Mesendoderm (in vitro differentiated cells): ENCODE measurements at places on chromosomes 4 and X.

DNA sequence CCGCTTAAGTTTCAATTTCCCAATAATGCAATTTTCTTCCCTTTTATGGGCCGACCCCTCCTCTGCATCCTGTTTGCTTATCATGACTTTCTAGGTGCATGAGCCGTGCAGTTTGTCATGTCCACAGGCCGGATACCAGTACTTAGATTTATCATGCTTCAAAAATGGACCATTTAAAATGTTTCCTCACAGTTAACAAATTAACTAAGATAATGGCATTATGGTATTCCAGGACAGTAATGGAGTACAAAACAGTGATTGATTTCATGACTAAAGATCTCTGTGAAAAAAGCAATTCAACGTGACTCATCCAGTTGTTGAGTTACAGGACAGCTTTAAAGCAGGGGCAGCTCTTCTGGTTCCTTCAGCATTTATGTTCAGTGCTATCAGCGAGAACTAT lies 23.0 kb downstream of the SNX25 start:
- H3K27me3 ChIP-seq = no peaks in the 10 kb centered on the region
- no peak for DNase-seq
- H3K36me3 ChIP-seq = no peaks in the 10 kb centered on the region
- peaks cover 4% of the 10 kb centered on the region for H3K4me1 ChIP-seq
- no peak overlapping the region for H3K4me3 ChIP-seq

GRCh38 chr4:106261980-106262379 lies 54.0 kb downstream of the TBCK start:
- H3K4me1 ChIP-seq = no peaks in the 10 kb centered on the region
- no peak for DNase-seq
- no peak overlapping the region for H3K4me3 ChIP-seq
- no peak overlapping the region for H3K27ac ChIP-seq
- H3K36me3 ChIP-seq = no peaks in the 10 kb centered on the region

GRCh38 chrX:68652326-68653170 lies 5.1 kb downstream of the STARD8 start:
- no peak for DNase-seq
- H3K4me1 ChIP-seq = no peaks in the 10 kb centered on the region
- no peak overlapping the region for H3K27ac ChIP-seq
- no peaks in the 10 kb centered on the region for H3K36me3 ChIP-seq

DNA sequence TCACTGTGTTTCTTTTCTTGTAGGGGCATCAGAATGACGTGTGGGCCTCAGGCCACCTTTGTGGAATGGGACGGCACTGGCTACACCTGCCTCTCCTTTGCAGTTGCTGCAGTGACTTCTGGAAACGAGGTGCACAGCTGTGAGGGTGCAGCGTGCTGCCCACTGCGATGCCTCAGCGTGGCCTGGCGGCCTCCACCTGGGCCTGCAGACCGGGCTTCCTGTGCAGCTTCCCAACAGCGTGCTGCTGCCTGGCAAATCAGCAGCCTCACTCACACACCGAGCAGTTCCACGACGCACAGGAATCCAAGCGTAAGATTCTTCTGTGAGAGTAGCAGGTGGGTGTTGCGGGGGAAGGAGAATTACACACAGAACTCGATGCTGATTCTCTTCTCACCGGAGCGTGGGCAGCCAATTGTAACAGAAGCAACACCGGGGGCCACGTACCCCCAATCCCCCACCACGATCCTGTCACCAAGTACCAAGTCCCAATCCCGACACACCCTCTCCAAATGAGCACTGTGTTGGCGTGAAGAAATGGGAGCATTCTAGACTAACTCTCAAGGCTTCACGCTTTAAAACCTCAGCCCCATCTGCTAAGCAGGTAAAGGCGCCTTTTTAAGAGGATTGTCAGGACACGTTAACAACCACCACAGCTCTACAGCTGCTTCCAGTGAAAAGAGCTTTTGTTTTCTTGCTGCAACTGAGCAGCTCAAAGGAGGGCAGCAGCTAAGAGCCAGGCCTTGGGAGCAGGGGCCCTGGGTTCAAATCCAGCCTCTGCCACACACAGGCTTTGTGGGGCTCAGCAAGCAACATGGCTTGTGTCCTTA lies 16.9 kb downstream of the WDR1 start:
- no peak for DNase-seq
- H3K36me3 ChIP-seq = peaks cover 33% of the 10 kb centered on the region
- no peak overlapping the region for H3K27ac ChIP-seq
- no peak overlapping the region for H3K4me3 ChIP-seq
- no peaks in the 10 kb centered on the region for H3K4me1 ChIP-seq

DNA sequence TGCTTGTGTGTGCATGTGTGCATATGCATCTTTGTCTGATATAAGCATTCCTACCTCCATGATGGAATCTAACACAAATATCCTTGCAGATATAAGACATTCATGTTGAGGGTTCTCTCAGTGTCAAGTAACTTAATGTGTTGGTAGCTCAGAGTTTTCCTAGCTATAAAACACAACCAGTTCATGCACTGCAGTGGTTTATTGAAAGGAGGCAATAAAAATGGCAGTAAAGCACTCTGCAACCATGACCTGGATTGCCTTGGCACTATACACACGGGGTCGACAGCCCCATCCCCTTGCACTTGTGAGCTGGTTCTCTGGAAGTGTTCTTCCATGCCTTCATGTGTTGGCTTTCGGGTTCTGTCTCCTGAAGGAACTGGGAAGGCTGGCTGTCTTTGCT lies 38.9 kb downstream of the GPC4 start:
- H3K36me3 ChIP-seq = no peaks in the 10 kb centered on the region
- no peak for DNase-seq
- H3K27ac ChIP-seq = no peak overlapping the region
- no peaks in the 10 kb centered on the region for H3K27me3 ChIP-seq
- no peak overlapping the region for H3K4me3 ChIP-seq
